ENCODE measurements at places on chromosomes 11 and 22. TPM values are rescaled to one million over a fixed set of nuclear protein-coding genes. Genes with fewer than 3 reads are reported as not detected.

ALG8 gene
- total RNA-seq = 39.2 TPM

MPPED1 gene
- 3.3 TPM for total RNA-seq

KDM4D gene
- 0.17 TPM for total RNA-seq

C22orf31 gene
- not detected for total RNA-seq

SNX32 gene
- total RNA-seq = under 0.01 TPM

CYP2D6 gene
- total RNA-seq = 23.8 TPM

All from liver (tissue), 10 donors.